Stimulated activated CD4-positive, alpha-beta T cell treated with anti-CD3 and anti-CD28 coated beads, Interleukin-12 subunit alpha, Interleukin-12 subunit beta, amount 100 ng/mL, for 48 hours (primary cell): ENCODE measurements at places on chromosomes 12 and 14.
A peak's percentile ranks its signal among the peaks of the same experiment; 100 is the strongest.

DNA sequence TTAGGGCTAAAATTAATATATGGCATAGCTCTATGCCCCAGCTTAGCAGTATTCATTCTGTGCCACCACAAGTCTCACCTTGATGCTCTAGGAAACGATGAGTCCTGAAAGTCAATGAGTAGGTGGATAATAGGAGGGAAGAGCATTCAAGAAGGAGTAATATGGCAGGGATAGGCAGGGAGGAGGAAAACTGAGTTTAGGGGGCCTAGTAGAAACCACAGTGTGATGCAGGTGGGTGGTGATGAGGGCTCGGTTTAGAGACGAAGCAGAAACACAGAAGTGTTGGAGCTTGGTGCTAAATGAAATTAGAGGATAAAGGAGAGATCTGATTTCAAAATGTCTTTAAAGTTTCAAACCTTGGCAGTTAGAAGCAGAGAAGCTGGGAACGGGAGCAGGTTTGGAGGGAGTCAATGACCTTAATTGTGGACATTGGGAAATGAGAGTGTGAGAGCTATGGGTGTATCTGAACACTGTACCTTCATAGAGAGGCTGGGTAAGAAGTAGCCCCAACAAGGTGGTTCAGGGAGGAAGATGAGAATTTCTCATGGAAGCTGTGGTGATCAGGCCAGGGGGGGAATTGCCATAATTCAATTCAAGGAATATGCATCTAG, 144.7 kb upstream of the CPSF6 start:
- DNase-seq = no peak

GRCh38 chr14:46964378-46964777, 312.8 kb upstream of the RPL10L start:
- no peak for DNase-seq

DNA sequence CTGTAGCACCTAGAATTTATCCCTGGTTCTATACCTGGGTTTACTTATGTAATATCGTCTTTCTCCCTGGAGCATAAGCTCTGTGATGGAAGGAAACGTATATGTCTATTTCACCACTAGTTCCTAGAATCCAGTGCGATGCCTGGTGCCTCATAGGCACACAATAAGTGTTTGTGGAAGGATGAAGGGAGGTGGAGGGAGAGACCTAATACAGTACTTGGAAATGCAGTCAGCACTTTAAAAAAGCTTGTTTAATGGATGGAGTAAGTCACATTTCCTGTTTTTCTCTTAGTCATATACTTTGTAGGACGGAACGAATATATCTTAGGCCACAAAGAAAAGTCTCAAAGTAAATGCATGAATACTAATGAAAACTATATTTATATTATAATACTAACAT, 186.5 kb upstream of the HMGA2 start:
- DNase-seq = no peak

DNA sequence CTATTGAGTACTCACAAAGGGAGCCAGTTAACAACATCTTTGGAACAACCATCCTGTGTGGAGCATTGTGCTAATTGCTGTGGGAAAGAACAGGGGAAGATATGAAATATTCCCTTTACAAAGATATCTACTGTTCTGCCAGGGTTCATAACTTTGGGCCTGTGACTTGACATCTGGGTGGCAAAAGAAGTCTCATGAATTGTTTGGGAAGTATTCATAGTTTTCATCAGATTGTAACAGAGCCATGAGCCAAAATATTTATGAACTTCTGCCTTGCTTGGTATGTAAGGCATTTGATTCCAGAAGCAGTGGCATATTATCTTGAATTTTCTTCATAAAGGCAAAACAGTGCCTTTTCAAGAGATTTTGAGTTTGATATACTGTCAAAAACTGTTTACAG, 816.2 kb downstream of the DIO2 start:
- DNase-seq = no peak

DNA sequence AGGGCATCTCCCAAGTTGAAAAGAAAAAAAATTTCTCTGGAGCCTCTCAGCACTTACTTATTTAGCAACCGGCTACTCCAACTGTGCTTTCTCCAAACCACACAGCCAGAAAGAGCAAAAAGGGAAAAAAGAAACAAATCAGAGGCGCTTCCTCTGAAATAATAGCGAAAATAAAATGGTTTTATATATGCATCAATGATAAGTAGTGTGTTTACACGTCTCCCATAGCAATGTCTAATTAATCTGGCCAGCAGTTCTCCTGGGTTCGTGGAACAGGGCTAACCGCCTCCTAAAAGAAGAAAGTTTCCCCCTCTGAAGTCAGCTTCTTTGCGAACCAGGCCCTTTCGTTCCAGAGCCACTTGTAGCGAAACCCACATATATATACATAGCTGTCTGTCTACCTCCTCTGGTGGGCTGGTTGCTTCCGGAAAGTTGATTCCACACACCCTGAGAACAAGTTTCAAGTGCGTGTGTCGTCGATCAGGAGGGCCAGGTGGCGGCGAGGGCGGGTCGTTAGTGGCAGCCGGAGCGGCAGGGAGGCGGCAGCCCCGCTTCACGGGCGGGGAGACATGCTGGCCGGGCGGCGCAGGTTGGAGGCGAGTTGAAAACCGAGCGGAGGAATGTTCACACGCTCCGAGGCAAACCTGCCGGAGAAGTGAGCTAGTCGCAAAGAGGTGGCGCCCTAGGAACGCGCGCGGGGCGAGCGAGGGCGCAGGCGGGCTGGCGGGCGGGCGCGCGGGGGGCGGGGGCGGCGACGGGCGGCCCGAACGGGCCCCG, 2.7 kb downstream of the PTHLH start:
- DNase-seq = peak; percentile 36

DNA sequence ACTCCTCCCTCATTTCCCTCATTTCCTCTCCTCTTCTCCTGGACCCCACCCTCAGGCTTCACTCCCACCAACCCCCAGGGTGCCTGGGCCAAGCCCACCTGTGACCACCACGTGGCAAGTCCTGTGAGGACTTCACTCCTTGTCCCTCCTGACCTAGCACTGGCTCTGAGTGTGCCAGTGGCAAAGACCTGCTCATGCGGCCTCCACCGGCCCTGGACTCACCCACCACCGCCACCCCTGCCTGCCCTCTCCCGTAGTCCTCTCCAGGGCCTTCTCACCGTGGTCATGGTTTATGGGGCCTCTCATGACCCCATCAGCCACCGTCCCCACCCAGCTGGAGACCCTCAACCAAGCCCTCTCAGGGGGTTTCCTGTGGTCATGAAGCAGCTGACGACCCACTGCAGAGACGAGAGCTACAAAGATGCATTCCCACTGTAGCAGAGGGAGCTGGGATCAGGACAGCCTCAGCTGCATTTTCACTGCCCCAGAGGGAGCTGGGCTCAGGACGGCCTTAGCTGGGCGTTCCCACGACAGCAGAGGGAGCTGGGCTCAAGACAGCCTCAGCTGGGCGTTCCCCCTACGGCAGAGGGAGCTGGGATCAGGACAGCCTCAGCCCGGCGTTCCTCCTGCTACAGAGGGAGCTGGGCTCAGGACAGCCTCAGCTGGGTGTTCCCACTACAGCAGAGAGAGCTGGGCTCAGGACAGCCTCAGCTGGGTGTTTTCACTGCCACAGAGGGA, 3.2 kb upstream of the C14orf180 start:
- no peak for DNase-seq

DNA sequence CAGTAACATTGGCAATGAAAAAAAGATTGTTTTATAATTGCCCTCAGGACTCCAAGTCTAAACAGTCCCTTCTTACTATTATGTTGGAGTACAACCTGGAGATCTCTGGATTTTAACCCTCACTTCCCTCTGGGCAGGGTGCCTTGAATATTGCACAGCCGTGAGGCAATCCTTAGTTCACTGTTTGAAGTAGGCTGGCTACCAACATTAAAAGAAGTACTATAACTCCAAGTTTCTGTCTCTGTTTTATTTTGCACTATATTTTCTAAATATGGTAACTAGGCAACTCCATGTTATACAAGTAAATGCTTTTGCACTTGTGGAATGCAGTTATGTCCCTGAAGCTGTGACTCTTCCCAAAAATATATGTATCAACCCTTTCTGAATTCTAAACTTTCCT, 490.7 kb downstream of the EGLN3 start:
- no peak for DNase-seq

GRCh38 chr12:286531-287300, 24.1 kb upstream of the SLC6A13 start:
- DNase-seq = no peak

GRCh38 chr12:110102255-110102654, 21.9 kb upstream of the IFT81 start:
- DNase-seq = peak; percentile 30

GRCh38 chr14:92573761-92574498, 60.3 kb downstream of the RIN3 start:
- no peak for DNase-seq

- no peak for DNase-seq
Measured at GRCh38 chr14:53946404-53947093, 10.1 kb downstream of the BMP4 start.

DNA sequence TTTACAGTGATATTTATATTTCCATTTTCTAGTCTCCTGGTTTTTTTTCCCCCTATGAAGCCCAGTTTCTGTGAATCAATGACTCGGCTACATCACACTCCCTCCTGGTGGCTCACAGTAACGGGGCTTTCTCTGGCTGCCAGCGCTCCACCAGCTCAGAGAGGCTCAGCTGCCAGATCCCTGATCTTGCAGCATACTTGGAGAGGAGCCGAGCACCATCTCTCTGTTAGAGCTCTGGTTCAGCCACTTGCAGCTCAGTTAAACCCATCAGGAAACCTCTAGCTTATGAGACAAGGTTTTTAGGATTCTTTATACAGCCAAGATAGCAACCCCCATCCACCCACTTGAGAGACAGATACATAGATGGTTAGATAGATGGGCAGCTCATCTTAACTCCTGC, 74.6 kb downstream of the CIT start:
- no peak for DNase-seq

GRCh38 chr14:85439696-85440328, 90.1 kb upstream of the FLRT2 start:
- DNase-seq = no peak
